ENCODE measurements at places on chromosomes 16 and 17.

GRCh38 chr17:69282002-69282401 is 44.9 kb downstream of the ABCA5 start:
- no peak for DNase-seq

- peak; percentile 87 for DNase-seq
These were observed 1.5 kb downstream of the CLDN7 start for GRCh38 chr17:7260651-7261378.

DNA sequence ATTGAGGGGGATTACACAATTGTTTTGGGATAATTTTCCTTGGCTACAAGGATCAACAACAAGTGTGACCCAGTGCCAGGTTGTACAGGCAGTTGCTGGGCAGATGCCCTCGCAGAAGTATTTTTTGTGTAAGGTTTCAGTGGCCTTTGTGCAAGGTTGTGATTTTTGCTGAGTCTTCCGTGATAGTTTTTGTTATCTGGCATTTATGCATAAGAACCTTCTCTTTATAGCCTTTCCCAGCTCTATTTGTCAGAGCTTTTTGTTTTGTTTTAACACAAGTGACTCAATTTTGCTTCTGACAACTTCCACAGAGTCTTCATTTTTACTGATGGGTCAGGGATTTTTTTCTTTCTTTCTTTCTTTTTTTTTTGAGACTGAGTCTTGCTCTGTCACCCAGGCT is 6.7 kb upstream of the PRPSAP1 start:
- DNase-seq, result no peak

DNA sequence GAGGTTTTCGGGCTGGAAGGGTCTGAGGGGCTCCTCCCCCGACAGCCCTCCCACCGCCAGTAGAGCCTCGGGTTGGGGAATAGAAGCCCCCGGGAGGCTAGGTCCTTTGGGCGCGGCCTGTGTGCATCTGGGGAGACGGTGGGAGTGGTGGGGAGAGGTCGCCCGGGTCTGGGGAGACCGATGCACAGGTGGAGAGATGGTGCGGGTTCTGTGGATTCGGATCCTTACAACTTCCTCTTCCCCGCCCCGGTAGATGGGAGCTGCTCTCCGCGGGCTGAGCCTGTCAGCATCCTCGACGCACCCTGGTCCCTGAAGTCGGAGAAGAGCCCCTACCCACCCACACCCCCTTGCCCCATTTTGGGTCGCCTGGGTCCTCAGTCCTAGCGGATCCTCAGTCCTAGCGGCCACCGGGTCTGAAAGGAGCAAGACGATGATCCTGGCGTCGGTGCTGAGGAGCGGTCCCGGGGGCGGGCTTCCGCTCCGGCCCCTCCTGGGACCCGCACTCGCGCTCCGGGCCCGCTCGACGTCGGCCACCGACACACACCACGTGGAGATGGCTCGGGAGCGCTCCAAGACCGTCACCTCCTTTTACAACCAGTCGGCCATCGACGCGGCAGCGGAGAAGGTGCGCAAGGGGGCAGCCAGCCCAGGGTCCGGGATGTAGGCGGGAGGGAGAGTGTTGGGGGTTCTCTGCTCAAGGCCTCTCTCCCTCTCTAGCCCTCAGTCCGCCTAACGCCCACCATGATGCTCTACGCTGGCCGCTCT is 790 bp downstream of the BCKDK start:
- DNase-seq, result no peak

GRCh38 chr16:12871784-12872183 is 29.6 kb upstream of the SHISA9 start:
- DNase-seq, result no peak

- DNase-seq, result no peak
These were observed 75.9 kb upstream of the ZNF750 start for GRCh38 chr17:82915757-82916027.

DNA sequence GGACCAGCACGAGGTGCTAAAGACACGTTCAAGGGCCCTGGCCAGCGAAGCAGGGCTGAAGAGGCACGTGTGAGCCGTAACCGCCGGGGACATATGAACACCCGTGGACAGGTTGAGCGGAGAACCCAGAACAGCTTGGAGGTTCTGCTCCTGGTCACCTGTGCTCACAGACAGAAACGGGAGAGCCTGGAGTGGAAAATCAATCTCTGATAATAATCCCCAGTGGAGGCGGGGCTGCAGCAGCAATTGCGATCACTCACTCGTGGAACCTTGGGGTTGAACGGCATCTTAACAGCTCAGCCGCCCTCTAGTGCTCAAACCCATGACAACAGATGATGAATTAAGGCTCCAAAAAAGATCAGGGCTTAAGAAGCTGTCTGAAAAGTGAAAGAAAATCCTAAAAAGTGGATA is 25.6 kb downstream of the WIPI1 start:
- DNase-seq, result peak; percentile 20

DNA sequence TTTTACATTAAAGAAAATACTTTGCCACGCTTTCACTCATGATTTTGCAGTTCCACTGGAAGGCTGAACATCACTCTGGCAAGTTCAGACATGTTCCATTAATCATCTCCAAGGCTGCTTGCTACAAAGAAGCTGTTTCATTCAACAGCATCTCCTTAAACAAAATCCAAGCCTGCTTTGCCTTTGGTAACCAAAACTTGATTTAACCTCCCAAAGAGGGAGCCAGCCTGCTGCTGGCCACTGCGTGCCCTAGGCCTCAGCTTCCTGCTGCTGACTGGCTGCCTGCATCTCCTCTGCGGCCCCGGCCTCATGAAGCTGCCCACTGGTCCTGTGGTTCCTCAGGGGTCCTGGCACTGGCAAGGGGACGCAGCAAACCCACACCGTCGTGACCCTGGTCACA is 31.8 kb downstream of the ANKRD11 start:
- DNase-seq, result peak; percentile 71

DNA sequence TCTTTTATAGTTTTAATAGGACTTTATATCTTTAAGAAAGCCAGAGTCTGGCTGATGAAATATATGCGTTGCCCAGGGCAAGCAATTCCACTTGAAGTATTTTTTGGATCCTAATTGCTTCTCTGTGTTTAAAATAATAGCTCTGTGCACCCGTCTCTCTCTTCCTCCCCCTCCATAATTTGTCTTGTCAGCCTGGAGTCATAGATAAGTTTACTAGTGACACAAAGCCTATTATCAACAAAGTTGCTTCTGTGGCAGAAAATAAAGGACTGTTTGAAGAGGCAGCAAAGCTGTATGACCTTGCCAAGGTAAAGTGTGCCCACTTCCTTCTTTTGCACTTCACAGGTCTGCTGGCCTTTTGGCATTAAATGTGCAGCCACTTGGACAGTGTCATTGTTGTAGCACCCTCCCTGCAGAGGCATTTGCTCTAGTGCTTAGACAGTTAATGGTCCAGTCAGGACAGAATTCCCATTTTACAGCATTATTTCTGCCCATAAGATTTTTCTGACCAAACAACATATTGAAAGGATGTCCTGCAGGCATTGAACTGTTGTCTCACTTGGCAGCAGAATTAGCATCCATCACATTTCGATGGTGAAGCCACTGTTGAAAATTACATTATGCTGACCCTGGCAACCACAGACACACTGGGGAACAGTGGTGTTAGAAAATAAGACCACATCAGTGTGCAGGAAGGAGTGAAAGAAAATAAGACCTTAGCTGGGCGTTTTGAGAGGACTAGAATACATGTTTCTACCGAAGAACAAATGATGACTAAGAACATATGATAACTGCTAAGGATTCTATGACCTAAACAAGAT is 28.4 kb upstream of the SLC12A3 start:
- no peak for DNase-seq

DNA sequence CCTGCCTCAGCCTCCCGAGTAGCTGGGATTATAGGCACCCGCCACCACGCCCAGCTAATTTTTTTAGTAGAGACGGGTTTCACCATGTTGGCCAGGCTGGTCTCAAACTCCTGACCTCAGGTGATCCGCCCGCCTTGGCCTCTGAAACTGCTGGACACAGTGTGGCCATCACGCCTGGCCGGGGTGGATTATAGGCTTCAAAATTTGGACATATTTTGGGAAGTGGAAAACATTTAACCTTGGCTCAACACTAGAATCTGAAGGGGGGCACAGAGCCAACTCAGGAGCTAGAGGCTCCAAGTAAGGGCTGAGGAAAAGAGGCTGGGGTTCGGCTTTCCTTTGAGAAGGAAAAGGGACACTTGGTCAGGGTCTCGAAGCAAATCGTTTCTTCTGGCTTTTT is 2.2 kb upstream of the CDK5R1 start:
- DNase-seq, result no peak
